ENCODE measurements at places on chromosomes 13 and 19.
A peak's percentile ranks its signal among the peaks of the same experiment; 100 is the strongest.

DNA sequence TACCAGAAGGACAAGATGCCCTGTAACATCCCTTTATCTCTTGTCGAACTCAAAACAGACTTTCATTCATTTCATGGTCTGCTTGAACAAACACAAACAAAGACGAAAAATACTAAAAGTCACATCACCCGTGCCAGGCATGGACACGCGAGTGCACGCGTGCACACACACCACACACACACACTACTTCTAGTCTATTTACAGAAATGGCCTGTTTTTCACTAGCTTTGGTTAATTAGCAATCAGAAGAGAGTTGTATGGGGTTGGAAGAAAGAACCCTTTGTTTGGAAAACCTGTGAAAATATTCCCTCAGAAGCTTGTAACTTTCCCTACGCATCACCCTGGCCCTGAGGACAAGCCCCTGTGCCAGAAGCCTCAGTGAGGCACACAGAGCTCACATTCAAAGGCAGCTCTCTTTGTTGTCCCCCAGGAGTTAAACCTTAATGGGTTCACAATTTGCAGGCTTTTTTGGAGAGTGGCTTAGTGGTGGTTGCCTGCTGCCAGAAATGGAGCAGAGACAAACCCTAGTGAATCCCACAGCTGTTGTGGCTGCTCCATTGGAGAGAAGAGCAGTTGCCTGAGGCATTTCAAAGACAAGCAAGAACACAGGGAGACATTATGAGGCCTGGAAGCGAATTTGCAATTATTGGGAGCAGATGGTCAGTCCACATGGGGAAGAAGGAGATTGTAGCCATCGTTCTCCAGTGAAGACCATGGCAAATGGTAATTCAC, 55.9 kb downstream of the STARD13 start:
- DNase-seq = peak; percentile 83

DNA sequence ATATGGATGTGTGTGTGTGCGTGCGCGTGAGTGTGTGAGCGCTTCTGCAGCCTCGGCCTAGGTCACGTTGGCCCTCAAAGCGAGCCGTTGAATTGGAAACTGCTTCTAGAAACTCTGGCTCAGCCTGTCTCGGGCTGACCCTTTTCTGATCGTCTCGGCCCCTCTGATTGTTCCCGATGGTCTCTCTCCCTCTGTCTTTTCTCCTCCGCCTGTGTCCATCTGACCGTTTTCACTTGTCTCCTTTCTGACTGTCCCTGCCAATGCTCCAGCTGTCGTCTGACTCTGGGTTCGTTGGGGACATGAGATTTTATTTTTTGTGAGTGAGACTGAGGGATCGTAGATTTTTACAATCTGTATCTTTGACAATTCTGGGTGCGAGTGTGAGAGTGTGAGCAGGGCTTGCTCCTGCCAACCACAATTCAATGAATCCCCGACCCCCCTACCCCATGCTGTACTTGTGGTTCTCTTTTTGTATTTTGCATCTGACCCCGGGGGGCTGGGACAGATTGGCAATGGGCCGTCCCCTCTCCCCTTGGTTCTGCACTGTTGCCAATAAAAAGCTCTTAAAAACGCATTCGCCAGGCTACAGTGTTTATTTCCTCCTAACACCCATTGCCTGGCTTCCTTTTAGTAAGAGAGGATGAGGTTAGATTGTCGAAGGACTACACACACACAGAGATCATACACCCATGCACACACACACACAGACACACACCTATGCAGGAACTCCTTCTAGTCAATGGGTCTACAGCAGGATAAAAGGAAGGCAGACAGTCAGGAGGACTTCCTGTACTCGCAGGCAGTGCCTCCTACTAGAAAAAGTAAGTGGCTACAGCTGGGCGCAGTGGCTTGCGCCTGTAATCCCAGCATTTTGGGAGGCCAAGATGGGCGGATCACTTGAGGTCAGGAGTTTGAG, 7.1 kb downstream of the FOSB start:
- DNase-seq = peak; percentile 65

- no peak for DNase-seq
Measured at GRCh38 chr13:34216256-34216655, 398.3 kb downstream of the RFC3 start.

- DNase-seq = no peak
Measured at GRCh38 chr13:80399340-80400163, 58.6 kb upstream of the SPRY2 start.

GRCh38 chr19:35404879-35405622, 34.2 kb downstream of the GPR42 start:
- DNase-seq = peak; percentile 34

- DNase-seq = no peak
Measured at GRCh38 chr13:93957371-93957770, 522.1 kb downstream of the DCT start.

- DNase-seq = no peak
Measured at GRCh38 chr13:27174766-27175455, 3.3 kb upstream of the USP12 start.

Measured in right hindlimb (tissue), 1 donor.